GM23248 (cell line): ENCODE measurements at places on chromosomes 11 and 22. TPM values are rescaled to one million over a fixed set of nuclear protein-coding genes. Genes with fewer than 3 reads are reported as not detected.

TSPAN18 gene
- 0.54 TPM in 1 of 2 replicates, not detected in the other for total RNA-seq

TMPRSS6 gene
- not detected in 2 replicates for total RNA-seq

CHST1 gene
- total RNA-seq = not detected in 2 replicates

MS4A2 gene
- total RNA-seq = not detected in 2 replicates

OLFML1 gene
- total RNA-seq = 0.32 TPM in 1 of 2 replicates, not detected in the other

MS4A12 gene
- not detected in 2 replicates for total RNA-seq

CHADL gene
- 0.22 and 1.1 TPM in 2 replicates for total RNA-seq
